Ecto neural progenitor cell (in vitro differentiated cells): ENCODE measurements at places on chromosomes 4 and X.

DNA sequence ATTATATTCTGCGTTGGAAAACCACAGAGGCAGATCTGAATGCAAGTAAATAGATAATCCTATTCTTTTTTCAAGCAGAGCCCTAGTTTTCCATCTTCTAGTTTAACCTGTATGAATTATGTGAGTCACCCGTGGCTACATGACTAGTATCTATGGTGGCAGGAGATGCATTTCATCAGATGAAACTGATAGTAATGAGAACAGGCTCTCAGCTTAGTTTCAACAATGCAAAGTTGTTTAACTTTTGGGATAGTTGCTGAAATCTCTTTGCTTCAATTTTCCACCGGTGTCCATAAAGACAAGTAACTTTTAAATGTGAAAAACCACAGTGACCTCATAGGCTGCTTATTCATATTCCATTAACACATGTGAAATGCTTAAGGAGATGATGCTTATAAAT is 1317.4 kb upstream of the TENM3 start:
- no peak for DNase-seq

DNA sequence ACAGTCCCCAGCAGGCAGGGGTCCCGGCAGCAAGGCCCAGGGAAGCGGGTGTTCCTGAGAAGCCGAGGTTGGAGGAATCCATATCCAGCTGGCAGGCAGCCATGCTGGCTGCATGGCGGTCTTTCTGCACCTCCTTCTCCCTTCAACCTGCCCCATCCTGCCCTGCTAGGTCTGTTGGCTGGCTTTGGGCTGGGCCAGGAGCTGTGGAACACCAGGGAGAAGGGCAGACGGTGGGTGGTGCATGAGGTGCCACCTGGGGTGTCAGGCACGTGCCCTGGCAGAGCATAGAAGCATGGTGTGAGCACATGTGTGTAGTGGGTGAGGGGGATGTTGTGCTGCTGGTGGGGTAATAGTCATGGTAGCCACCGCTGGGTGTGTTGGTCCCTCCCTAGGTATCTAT is 150.1 kb downstream of the PJA1 start:
- DNase-seq = peak; percentile 25

GRCh38 chr4:106801386-106801785 is 234.7 kb downstream of the DKK2 start:
- DNase-seq = no peak

- DNase-seq = no peak
Measured at GRCh38 chr4:38182334-38182998, 222.3 kb downstream of the PTTG2 start.

DNA sequence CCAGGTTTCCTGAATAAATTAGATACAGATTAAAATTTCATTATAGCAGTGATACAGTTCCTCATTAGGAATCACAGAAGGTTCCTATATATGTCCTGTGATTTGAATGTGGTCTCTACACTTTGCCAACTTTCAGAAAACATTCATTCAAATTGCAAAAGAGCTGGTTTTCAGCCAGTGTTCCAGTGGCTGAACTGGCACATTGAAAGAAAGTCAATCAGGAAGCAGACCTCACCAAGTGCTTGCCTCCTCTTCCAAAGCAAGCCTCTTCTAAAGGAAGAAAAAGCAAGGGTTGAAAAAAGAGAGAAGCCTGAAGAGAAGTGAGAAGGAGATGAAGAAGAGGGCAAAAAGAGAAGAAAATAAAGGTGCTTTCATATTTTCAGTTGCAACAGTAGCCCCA is 12.7 kb downstream of the KLHL34 start:
- DNase-seq = no peak

GRCh38 chr4:79865201-79865597 is 207.8 kb downstream of the ANTXR2 start:
- DNase-seq = no peak

DNA sequence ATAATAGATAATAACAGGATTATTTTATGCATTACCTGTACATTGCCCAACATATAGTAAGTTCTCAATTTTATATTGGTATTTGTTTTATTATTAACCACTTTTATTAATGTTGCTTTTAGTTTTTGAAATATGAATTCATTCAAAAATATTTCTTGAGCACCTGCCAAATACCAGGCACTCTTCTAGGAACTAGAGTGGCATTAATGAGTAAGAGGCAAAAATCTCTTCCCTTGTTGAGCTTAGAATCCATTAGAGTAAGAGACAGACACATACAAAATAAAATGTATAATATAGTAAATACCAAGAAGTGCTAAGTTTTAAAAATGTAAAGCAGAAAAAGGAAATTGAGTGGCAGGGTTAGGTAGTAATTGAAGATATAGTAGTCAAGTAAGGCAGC is 45.8 kb downstream of the TET2 start:
- no peak for DNase-seq

DNA sequence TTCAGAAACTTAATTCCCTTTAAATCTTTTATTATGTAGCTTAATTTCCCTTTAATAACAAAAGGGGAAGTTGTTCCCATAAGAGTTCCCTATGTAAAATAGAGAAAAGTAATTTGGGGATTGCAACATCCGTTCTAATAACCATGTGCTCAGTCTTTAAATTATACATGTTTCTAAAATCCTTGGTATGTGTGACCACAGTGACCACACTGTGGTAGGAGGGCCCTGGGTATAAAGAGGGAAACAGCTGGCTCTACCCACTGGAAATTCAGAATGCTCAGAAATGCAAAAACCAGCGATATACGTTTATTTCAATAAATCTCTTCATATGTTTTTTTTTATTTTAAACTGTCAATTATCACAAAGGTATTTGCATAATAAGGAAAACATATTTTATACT is 219.1 kb downstream of the FGF13 start:
- DNase-seq = no peak

DNA sequence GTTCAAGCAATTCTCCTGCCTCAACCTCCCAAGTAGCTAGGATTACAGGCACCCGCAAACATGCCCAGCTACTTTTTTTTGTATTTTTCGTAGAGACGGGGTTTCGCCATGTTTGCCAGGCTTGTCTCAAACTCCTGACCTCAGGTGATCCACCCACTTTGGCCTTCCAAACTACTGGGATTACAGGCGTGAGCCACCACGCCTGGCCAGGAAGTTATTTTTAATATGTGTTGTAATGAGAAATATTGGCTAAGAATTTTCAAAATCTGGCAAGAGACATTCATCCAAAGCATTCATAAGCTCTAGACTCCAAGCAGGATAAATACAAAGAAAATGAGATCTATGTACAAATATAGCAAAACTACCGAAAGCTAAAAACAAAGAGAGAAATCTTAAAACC is 18.0 kb upstream of the METAP1 start:
- DNase-seq = no peak

DNA sequence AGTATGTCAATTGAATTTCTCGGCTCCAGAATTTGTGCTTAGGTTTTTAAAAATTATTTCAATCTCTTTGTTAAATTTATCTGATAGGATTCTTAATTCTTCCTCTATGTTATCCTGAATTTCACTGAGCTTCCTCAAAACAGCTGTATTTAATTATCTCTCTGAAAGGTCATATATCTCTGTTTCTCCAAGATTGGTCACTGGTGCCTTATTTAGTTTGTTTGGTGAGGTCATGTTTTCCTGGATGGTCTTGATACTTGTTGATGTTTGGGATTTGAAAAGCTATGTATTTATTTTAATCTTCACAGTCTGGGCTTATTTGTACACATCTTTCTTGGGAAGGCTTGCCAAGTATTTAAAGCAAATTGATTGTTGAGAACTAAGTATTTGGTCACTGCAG is 24.7 kb upstream of the HERC3 start:
- DNase-seq = no peak

DNA sequence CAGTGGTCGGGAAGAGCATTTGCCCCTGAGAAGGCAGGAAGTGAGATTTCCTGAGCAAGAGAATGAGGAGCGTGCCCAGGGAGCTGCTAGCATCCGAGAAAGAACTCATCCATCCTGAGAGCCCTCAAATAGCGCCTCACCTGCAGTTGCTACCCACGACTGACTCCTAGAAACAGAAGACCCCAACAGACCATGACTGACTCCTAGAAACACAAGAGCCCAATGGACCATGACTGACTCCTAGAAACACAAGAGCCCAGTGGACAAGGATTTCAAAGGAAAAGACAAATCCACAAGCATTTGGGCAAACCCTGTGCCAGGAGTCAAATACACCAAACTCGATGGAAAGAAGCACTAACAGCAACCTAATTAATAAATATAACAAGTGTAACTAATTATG is 575.2 kb upstream of the FRG1 start:
- no peak for DNase-seq

- DNase-seq = no peak
Measured at GRCh38 chr4:4425119-4425690, 38.3 kb downstream of the NSG1 start.

DNA sequence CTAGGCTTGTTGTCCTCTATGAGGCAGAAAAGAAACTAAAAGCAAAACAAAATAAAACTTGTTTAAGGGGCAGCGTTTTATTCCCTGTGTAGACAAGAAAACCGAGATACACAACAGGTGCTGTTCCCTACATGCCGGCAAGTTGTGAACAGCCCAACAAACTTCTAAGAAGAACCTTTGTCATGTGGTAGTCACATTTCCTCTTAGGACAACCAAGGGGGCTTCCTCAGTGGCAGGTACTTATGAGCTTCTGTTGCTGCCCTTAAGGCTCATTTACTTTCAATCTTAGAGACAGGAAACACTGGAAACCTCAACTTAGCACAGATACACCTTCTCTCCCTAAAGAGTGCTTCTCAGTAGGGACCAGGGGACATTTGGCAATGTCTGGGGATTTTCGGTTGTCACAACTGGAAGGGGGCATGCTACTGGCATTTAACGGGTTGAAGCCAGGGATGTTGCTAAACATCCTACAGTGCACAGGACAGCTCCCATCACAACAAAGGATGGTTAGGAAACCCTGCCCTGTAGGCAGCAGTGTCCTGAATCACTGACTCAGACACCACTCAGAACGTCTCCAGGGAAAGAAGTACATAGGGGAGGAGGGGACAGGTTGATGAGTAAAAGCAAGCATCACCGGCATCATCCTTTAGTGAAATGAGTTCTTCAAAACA is 111.0 kb downstream of the ASB9 start:
- no peak for DNase-seq

DNA sequence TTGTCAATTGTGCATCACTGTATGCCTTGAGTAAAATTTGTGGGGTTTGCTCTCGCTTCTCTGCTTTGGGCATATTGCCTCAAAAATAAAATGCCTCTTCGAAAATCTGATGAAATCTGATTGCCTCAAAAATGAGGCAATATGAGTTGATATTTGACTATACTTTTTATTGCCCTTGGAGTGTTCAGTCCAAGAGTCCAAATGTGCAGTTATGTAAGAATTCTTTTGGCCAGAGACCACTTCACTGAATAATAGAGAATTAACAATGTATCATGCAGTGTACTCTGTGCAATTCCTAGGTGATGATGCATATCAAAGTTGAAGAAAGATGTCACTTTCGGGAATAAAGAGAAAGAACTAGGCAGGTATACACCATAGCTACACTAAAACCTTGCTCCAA is 8.6 kb downstream of the MAOA start:
- DNase-seq = no peak

DNA sequence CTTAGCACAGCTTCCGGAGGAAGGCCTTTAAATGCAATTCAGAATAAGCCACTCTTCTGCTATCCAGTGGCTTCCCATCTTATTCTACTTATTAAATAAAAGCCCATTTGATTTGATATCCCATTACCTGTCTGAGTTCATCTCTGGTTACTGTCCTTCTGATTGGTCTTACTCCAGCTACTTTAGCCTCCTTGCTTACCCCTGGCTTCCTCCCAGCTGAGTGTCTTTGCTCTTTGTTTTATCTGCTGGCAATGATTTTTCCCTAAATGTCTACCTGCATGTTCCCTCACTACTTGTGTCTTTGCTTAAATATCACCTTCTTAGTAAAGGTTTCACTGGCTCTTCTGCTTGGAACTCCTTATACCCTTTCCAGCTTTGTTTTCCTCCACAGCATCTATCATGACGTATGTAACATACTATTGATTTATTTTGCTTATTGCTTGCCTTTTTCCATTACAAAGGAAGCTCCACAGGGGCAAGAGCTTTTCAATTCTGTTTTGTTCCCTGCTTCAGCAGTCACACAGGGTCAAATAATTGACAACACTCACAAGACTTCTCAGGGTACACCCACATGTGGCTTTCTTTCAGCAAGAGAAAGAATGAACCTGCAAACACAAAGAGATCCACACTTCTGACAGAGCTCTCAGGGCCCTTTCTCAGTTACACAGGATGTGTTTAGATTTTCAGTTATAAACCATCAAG is 63.8 kb downstream of the TBC1D19 start:
- DNase-seq = no peak

DNA sequence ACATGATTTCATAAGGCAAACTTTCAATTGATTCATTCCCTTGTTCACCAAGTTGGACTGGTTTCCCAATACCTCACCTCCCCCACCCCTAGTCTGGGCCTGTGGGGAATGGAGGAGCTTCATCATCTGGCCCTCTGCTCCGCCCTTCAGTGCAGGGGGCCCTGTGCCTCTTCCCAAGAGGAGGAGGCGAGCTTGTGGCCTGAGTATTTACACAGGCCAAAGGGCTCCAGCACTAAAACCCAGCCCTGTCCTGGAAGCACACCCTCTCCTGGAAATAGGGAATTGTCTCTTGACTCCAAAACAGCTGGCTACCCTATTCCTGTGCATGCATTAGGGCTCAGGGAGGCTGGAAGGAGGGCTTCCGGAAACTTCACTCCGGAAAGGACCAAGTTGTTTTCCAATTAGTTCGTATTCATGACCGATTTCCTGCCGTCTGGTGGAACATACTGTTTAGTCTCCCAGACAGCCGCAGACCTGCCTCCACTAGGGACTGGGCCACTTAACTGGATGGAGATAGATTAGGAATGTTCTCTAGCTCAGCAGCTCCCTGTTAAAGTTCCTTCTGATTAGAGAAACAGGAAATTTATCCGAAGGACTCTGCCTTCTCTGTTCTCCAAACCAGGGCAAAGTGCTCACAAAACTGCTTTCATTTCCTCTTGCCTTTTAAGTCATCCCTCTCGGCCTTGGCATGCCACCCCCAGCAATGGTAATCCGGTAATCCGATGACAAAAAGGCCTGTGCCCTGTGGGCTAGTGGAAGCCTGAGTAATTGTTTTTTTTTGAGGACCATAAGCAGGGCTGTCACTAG is 5.8 kb downstream of the SRPX2 start:
- no peak for DNase-seq

- DNase-seq = no peak
Measured at GRCh38 chr4:61896634-61897033, 696.5 kb downstream of the ADGRL3 start.

DNA sequence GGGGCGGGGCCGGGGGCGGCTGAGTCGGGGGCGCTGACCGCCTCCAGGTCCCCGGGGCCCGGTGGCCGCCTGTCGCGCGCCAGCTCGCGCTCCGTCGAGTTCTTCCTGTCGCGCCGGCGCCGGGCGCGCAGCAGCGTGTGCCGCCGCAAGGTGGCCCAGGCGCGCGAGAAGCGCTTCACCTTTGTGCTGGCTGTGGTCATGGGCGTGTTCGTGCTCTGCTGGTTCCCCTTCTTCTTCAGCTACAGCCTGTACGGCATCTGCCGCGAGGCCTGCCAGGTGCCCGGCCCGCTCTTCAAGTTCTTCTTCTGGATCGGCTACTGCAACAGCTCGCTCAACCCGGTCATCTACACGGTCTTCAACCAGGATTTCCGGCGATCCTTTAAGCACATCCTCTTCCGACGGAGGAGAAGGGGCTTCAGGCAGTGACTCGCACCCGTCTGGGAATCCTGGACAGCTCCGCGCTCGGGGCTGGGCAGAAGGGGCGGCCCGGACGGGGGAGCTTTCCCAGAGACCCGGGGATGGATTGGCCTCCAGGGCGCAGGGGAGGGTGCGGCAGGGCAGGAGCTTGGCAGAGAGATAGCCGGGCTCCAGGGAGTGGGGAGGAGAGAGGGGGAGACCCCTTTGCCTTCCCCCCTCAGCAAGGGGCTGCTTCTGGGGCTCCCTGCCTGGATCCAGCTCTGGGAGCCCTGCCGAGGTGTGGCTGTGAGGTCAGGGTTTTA is 1.5 kb downstream of the ADRA2C start:
- DNase-seq = peak; percentile 67
